NCI-H774 (cell line): ENCODE measurements at places on chromosomes 4 and X.

DNA sequence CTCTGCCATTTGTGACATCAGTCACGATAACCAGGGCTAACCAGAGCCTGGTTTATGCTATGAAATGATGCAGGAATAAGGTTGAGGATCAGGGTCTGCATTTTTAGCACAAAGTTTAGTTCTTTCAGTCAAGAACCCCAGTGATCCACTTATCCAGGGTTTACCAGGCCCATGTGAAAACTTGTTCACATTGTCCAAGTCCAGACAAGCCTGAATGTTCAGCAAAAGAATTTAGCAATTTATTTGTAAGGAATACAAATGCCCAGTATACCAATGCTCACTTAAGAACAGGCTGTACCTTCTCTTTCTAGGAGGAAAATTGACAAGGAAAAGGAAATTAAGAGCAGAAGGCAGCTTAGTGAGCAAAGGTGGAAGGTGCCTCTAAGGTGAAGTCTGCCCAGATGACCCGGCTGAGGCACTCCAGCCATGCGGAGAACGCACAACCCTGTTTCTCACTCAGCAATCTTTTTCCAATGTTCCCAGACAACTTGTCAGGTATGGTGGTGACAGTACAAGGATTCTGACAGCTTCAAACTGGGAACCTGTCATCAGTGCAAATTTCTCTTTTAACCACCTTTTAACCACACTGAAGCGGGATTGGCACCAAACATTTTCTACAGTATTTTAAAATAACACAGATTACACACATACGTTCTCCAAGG is 54.0 kb downstream of the TBC1D9 start:
- DNase-seq = no peak

DNA sequence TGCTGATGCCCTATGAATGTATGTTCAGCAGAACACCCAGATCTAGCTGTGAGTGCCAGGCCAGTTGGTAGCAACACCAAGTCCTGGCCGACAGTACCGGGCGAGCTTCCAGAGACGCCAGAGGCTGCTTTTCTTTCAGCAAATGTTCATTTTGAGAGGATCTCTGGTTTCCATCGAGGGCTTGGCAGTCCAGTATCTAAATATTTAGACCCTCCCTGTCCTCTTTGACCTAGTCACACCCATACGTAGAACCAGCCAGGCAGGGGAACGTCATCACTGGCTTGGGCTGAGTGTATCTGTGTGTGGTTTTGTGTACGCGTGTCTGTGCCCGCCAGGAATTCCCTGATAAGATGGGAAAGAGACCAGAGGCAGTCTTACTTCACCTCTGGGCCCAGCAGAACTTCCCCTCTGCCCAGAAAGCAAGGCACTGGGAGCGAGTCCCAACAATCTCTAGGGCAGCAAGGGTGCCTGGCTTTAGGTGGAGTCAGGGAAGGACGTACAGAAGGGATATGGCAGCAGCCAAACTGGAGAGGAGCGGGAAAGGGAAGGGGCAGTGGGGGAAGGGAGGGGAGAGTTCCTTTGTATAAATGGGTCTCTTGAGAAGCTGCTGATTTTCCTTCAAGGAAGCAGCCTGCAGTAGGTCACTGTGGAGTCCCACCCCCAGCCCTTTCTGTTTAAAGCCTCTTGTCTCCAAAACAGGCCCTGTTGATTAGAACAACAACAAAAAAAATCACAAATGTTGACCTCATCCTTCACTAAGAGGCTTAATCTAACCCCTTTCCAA is 15.0 kb upstream of the ELF4 start:
- no peak for DNase-seq

DNA sequence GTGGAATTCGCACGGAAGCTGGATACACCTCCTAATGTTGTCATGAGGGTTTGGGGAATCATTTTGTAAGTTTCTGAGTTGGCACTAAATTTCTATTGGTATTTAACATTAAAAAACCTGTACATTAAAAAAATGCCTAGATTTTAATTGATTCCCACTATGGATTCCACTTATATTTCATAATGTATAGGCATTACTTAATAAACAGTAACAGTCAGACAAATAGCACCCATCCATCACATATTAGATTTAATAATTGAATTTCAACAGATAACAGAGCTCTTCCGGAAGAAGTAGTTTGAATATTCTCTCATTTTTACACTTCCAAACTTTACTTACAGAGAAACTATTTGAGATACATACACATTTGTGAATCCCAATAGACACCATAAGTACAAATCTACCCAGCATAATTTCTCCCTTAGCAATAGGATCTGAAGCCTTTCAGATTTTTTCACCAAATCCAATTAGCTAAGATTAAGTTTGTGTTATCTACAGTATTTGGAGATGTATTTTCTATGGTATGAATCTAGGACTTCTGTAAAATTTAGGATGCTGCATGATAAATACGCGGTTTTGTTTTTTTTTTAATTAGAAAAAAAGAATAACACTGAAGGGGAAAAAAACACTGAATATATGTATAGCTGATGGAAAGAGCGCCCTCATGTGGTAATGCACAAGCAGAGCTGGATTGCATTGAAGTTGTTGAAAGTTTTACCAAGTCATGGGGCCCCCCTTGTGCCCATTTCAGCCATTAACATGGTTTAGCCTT is 12.2 kb upstream of the ODAM start:
- DNase-seq = no peak

- DNase-seq = no peak
These were observed 502.5 kb downstream of the GRXCR1 start for GRCh38 chr4:43394976-43395375.

- DNase-seq = no peak
These were observed 168.9 kb upstream of the EDNRA start for GRCh38 chr4:147311956-147312355.

DNA sequence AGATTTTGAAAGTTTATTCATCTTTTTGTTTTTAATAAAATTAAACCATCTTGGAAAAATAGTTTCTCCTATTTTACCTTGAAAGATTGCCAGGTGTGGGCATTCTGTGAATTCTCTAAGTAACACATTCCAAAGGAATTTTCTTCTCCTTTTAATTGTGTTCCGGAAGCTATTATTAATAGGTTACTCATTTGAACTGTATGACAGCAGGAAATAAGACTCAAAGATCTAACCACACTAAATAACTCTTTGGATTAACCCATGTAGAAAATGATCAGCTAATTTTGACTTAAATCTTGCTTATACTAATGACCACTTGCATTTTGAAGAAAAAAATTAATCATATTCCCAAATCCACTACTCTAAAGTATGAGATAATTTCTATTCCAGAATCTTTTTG is 17.6 kb upstream of the CCNI start:
- no peak for DNase-seq

DNA sequence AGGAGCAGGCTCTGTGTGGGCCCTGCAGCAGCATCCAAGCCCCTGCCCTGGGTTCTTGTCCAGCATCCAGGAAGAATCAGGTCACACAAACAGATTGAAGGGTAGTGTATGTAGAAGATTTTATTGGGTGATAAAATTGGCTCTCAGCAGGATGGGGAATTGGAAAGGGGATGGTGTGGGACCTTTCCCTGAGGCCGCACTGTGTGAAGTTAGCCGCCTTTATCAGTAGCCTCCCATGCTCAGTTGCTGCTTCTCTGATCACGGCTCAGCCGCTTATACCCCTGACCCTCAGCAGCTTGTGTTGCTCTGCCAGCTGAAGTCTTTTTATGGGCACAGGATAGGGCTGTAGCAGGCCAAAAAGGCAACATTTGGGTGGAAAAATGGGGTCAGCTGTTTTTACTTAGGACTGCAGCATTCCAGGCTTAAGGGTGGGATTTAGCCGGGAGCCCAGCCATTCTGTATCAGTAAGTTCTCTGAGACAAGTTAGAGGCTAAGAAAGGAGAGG is 35.2 kb upstream of the CCNG2 start:
- no peak for DNase-seq

DNA sequence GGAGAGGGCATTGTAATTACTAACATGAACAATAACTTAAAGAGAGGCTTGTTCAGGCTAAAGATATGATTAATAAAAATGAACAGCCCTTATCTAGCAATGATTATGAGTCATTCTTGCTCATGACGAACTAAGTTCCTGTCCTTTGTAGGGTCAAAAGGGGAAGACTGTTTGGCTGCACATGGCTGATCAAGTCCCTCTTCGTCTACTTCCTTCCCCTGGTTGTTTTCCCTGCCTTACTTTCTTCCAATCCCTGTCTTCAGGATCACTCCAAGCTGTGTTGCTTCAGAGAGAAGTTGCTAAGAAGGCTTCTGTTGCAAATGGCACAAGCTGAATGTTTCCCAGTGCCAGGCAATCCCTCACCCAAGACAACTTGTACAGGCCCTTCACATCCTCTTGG is 115.0 kb upstream of the HS3ST1 start:
- no peak for DNase-seq

GRCh38 chrX:44317181-44317580 is 26.3 kb downstream of the EFHC2 start:
- no peak for DNase-seq

- DNase-seq = peak; percentile 90
These were observed 10.0 kb upstream of the LNX1 start for GRCh38 chr4:53601251-53601764.

GRCh38 chrX:18931972-18932371 is 51.9 kb downstream of the PHKA2 start:
- no peak for DNase-seq

GRCh38 chr4:23818097-23818885 is 71.6 kb downstream of the PPARGC1A start:
- DNase-seq = peak; percentile 87

- no peak for DNase-seq
These were observed 40.4 kb downstream of the CPLX1 start for GRCh38 chr4:785332-786073.

- no peak for DNase-seq
These were observed 117.9 kb upstream of the GPM6A start for GRCh38 chr4:175929932-175930331.

- no peak for DNase-seq
These were observed 74.6 kb downstream of the RASL11B start for GRCh38 chr4:52936729-52937128.

DNA sequence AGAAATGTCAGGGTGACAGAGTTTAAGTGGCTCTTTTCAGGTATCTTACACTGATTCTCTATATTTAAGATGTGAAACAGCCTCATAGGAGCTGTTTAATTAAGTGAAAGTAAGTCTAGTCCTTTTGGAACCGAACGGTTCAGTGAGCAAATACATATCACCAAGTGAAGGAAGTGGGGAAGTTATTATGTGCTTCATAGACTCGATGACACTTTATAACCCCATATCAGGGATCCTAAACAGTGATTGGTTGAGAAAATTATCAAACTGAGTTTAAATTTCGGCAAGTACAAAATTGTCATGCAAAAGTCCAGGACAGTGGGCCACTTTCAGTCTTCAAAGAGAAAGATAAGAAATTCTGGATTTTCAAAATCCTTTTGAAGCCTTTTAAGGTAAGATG is at the start of gene DSPP:
Gene DSPP, plus strand, starts transcription at position 301 of the 400 bp plus-strand sequence. CDS start 2,380 bp downstream, outside the sequence.
- DNase-seq = no peak

GRCh38 chrX:87425618-87426017 is 92.0 kb upstream of the KLHL4 start:
- DNase-seq = no peak

DNA sequence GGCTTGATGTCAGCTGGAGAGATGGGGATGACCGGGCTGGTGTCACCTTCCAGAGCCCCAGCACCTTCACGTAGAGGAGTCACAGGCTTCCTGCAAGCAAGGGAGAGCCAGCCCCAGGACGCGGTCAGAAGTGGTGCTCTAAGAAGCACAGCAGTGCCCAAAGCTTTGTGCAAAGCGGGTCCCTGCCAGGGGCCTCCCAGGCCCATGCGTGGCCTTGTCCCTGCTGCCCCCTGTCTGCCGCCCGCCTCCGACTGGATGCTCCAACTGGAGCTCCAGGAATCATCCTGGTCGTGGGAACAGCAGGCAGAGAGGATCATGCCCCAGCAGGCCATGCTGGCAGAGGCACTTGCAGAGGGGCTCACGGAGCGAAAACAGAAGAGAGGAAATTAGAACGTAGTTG is 40.1 kb upstream of the LRPAP1 start:
- no peak for DNase-seq

DNA sequence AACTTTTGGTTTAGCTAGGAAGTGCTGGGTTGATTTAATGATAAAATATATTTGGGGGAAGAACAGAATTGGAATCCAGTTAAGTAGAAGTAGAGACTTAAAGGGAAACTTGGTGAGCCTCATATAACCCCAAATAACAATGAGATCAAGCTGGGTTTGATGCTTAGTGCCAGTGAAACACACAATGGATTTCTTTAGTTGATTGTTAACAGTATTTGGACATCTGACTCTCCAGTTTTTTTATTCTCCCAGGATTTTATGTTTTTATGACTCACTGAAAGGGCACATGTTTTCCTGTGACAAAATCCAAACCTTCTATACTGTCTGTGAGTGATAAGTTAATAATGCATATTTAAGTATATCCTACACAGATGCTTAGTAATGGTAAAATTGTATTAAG is 2.7 kb upstream of the NEUROG2 start:
- no peak for DNase-seq

- no peak for DNase-seq
These were observed 49.6 kb downstream of the DKK2 start for GRCh38 chr4:106986486-106986885.

- DNase-seq = no peak
These were observed 16.6 kb upstream of the UBA1 start for GRCh38 chrX:47177079-47177478.

DNA sequence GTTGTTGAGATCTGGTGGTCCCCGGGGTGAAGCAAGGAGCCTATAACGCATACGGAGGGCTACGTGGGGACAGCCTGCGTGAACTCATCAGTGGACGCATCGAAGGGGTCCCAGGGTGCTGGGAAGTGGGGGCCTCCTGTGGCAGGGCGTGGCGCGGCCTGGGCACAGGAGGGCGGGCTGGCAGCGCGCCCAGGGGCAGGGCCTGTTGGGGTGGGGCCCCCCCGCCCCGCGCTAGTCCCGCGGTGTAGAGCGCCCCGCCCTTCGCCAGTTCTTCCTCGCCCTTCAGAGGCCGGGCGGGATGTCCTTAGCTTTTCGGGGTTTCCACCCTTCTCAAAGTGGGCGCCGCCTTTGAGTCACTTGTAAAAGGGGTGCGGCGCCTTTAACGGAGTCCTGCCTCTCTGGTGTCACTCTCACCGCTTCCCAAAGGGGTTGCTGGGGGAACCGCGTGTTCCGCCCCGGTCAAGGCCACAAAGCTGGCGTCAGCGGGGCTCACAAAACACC is 632 bp downstream of the PLP2 start:
- DNase-seq = peak; percentile 51

DNA sequence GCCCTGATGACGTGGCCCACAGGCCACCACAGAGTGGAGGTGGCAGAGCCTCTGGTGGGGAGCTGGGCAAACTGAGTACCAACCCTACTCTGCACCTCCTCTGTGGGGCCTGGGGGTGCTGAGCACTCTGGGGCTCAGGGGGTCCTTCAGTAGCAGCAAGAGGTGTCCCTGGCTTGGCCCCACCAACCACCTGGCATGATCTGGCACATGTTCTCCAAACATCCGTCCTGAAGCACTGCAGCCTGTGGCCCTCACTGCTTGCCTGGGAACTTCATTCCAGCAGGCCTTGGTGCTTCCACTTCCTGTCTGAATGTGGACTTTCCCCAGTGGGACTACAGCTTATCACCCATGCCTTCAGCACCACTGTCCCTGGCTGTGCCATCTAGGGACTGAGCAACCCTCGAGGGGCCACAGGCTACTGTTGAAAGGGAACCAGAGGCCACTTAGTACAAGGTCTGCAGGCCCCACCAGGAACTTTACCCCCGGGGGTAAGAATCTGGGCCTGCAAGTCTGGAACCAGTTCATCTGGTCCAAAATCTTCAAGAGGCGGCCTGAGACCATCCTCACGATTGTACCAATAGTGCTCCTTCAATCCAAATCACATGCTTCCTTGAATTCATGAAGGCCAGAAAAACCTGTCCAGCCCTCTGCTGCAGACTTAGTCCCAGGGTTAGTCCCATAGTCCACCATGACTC is 13.2 kb downstream of the TNIP2 start:
- DNase-seq = no peak
